ENCODE measurements at places on chromosomes 1 and 21.

- DNase-seq: no peak
Observed at GRCh38 chr1:11318982-11319381, 46.0 kb downstream of the UBIAD1 start.

- no peak for DNase-seq
Observed at GRCh38 chr1:185850366-185850765, 116.2 kb downstream of the HMCN1 start.

DNA sequence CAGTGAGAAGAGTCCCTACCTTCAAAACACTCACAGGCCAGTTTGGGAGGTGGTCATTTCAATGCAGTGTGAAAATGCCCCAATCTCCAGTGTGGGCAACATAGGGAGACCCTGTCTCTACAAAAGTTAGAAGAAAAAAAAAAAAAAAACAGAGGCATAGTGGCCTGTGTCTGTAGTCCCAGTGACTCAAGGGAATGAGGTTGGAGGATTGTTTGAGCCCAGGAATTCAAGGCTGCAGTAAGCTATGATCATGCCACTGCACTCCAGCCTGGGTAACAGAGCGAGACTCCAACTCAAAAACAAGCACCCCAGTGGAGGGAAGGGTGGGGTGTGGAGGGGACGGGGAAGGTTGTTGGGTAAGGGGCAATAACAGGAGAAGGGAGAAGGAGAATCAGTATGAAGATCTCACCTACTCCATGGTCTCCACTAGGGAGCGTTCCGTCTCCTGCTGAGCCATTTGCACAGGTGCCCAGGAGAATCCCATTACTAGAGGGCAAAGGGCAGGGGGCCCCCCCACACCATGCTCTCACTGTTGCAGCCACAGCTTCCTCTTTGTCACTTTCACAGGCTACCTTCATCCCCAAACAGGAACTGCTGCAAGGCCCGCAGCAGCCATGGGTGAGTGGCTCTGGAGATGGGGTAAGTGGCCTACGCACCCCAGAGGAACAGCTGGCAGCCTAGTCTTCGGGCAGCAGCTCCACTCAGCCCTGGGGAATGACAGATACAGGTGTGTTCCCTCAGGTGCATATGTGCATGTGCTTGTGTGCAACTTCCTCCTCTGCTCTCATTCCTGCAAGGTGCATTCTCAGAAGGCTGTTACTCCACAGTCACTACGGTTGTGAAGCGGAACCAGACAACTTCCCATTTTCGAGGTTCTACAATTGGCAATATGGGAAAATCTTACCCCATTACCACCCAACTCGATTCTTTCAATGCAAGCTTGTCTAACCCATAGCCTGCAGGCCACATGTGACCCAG, 87.9 kb upstream of the LYST start:
- no peak for DNase-seq

DNA sequence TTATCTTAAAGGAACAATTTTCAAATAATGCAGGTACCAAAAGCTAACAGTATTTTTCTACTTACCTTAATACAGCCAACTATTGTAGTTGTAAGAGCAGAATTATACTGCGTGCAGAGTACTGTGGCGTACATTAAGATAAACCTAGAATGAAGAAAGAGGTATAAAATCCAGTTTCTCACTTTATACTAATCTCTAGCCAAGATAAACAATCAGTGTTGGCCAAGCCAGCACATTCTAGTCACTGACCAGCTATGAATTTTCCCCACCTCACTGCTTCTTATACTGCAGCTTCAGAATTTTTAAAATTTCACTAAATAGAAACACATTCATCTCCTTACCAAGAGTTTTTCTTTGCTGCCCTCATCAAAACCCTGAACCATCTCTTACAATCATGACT, 33.6 kb downstream of the SLC35D1 start:
- no peak for DNase-seq

DNA sequence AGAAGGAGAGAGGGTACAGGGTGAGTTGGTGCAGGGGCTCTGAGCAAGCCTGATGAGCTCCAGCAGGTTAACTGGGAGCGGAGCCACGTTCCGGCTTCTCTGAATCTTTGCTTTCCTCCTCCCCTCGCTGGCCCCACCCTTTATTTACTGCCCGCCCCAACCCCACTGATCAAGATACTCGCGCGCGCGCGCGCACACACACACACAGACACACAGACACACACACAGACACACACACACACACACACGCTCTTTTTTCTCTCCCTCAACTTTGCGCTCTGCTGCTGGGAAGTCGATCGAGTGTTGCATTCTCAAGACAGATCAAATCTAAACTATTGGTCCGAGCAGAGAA, at the start of gene GRIK1:
Gene GRIK1 (minus strand): TSS at position 73 of the 352 bp plus-strand sequence.
- no peak for DNase-seq

Measured in LoVo (cell line).